ENCODE measurements at places on chromosomes 2 and 18.
A peak's percentile ranks its signal among the peaks of the same experiment; 100 is the strongest.

GRCh38 chr2:36805635-36806224 is 109.2 kb downstream of the VIT start:
- DNase-seq: no peak

GRCh38 chr18:63119647-63120046 is 199.9 kb downstream of the BCL2 start:
- DNase-seq: peak; percentile 26

- DNase-seq: no peak
These were observed 1.1 kb downstream of the ABCA12 start for GRCh38 chr2:215137329-215137686.

DNA sequence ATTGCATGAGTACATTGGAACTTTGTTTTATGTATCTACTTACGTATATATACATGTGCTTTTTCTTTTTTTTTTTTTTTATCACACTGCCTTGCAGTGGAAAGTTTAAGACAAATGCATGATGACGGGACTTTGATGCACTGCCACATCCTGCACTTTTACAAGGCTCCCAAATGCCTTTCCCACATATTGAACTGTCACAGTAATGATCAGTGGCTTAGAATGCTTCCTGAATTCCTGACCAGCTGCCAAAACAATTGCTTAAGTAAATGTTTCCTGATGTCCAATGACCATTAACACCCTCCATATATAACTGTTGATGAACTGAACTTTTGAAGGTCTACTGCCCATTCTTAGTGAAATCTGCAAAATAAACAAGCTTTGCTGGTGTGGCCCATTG is 60.2 kb downstream of the LYPD6B start:
- DNase-seq: no peak

DNA sequence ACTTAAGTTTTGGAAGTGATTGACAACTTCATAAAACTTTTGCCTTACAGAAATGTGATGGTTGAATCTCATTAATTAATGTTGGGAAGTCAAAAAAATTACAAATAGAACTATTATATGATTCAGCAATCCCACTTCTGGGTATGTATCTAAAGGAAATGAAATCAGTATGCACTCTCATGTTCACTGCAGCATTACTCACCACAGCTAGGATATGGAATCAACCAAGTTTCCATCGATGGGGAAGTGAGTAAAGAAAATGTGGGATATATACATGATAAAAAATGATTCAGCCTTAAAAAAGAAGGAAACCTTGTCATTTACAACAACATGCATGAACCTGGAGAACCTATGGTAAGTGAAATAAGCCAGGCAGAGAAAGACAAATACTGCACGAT is 112.4 kb upstream of the WDR75 start:
- DNase-seq: no peak

- peak; percentile 55 for DNase-seq
These were observed 497.6 kb upstream of the FAM98A start for GRCh38 chr2:34096562-34097171.

GRCh38 chr2:150889141-150889540 is 372.5 kb downstream of the RBM43 start:
- no peak for DNase-seq

DNA sequence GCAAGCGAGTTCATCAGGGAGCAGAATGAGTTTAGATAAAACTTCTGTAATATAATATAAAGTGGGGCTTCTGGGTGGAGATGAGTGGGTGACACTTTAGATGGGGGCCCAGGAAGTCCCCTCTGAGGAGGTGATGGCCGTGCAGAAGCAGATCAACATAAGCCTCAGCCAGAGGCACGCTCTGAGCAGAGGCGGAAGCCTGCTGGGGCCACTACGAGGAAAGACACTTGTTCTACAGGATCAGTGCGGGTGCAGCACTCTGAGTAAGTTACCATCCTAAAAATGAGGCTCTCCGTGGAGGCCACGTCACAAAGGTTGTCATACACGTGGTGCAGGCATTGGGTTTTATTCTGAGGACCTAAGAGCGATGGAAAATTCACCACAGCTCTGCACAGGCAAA is 22.3 kb downstream of the TMEM18 start:
- no peak for DNase-seq

DNA sequence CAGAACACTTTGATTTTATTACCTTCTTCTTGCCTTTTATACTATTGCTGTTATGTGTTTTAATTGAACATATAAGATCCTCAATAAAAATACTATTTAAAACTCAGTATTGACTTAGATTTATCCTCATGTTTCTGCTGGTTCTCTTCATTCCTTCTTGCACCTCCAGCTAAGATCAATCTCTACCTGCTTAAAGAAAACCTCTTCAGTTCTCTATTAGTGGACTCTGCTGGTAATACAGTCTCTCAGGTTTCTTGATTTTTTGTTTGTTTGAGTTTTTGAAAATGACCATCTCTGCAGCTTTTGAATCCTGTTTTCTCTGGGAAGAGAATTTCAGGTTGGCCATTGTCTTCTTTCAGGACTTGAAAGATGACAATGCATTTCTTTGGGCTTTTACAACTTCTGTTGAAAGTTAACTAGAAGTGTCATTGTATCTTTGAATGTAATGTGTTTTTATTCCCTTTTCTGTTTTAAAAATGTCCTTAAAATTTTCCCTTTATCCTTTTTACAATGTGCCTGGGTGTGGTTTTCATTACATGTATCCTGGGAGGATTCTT is 29.8 kb upstream of the TMEM131 start:
- no peak for DNase-seq

- no peak for DNase-seq
These were observed 2.8 kb upstream of the RESP18 start for GRCh38 chr2:219335373-219335786.

DNA sequence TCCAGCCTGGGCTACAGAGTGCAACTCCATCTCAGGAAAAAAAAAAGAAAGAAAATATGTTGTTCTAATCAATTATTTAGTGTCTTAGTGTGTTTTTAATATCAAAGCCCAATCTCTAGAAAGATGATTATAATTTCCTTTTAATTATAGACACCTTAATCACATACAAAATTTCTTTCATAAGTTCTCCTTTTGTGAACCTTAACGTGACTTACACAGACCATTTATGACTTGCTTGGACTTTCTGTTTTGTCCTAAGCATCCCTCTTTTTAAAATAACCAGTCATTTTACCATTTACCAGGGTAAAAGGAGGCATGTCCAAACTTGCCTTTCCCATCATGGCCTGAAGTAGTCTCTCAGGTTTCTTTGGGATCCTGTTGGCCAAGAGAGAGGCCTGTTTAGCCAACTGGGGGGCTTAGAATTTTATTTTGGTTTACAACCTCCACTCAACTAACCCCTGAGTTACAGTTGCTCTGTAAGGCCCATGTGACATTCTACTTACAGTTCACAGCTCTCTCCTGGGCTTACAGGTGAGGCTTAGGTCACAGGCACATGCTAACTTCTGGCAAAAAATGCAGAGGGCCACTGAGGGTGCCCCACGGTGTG is 23.9 kb upstream of the GPR155 start:
- no peak for DNase-seq

GRCh38 chr2:24104906-24105305 is 18.2 kb downstream of the PFN4 start:
- no peak for DNase-seq

All from stimulated activated CD4-positive, alpha-beta T cell treated with anti-CD3 and anti-CD28 coated beads, Interleukin-4, amount 100 ng/mL, for 24 hours (primary cell).